ENCODE measurements at places on chromosomes 3 and 15.

DNA sequence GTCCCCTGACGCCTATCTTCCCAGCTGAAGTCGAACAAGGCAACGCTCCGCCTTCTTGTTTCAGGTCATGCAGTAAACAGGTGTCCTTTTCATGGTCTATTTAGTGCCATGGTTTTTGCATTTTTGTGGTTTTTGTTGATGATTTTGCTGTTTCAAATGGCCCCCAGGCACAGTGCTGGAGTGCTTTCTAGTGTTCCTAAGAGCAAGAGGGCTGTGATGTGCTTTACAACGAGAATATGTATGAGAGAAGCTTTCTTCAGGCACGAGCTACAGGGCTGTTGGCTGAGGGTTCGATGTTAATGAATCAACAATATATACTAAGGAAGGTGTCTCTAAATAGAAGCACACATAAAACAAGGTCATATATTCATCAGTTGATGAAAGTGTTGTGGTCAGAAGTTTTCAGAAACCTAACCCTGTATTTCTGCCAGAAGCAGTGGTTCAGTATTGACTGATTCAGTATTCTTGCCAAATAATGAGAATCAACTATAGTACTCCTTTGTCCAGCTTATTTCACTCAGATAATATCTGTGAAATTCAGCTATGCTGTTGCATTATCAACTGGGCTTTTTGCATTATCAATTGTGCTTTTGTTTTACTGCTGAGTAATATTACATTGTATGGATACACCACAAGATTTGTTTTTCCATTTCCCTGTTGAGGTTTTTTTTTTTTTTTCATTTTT lies 18.5 kb downstream of the LIMD1 start:
- DNase-seq: no peak

GRCh38 chr3:168094580-168094876 lies 1.2 kb downstream of the GOLIM4 start:
- no peak for DNase-seq

DNA sequence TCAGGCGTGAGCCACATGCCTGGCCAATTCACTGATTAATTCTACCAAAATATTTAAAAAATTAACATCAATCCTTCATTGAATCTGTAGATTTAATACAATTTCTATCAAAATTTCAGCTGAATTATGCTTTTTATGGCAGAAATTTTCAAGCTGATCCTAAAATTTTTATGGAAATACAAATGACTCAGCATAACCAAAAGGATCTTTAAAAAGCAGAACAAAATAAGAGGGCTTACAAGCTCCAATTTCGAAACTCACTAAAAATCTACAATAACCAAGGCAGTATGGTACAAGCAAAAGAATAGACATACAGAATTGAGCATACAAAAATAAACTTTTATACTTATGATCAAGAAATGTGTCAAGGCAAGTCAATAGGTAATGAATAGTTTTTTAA lies 180.4 kb upstream of the CTNNB1 start:
- DNase-seq: no peak

DNA sequence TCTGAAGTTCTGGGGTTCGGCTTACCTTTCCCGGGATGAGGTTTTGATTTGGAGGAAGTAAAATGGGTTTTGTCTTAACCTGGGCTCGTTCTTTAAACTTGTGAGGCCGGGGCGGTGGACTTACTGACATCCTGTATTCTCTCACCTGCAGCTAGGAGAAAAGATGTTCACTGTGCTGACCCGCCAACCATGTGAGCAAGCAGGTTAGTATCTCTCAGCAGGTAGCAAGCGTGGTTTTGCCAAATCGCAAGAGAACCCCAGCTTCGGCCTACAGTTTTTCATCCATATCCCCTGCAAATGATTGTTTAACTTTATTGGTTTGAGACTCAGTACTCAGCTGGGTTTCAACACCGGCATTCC lies 891 bp downstream of the ENTPD3 start:
- no peak for DNase-seq

- DNase-seq: no peak
Observed at GRCh38 chr15:81308260-81308659, 15.7 kb downstream of the STARD5 start.

DNA sequence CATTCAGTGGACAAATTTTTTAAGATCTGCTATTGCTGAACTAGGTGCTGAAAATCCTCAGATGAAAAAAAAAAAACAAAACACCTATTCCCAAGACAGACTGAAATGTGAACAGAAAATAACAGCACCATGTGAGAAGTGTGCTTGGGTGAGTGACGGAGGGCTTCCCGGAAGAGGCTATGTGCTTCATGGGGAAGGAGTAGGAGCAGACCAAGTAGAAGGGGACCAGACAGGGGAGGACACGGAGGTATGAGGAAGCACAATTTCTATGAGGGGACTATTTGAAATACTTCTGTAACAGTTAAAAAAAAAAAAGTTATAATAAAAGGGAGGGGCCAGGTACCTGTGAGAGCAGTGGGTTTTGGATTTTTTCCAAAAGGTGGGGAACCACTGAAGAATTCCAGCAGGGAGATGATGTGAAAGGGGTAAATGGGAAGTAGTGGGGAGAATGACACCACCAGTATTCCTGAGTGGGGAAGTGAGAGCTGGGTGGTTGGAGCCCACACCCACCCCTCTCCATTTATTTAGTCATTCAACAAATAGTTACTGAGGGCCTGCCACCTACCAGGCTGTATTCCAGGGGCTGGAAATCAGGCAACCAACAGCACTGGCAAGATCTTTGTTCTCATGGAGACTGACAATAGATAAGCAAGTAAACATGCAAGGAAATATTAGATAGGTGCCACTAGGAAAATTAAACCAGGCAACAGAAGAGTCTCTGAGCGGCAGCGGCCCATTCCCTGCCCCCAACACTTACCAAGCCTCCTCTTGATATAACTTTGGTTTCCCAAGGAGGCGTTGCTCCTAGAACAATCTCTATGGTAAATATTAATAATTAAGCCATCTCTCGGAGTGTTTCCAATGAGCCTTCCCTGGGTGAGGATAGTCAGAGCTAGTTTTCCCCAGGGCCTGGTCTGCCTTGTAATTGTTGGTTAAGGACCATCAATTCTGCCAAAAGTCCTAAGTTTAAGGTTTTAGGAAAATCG lies 3.8 kb upstream of the USP3 start:
- DNase-seq: no peak

- peak; percentile 90 for DNase-seq
Observed at GRCh38 chr15:33068007-33068481, 126.5 kb downstream of the FMN1 start.

DNA sequence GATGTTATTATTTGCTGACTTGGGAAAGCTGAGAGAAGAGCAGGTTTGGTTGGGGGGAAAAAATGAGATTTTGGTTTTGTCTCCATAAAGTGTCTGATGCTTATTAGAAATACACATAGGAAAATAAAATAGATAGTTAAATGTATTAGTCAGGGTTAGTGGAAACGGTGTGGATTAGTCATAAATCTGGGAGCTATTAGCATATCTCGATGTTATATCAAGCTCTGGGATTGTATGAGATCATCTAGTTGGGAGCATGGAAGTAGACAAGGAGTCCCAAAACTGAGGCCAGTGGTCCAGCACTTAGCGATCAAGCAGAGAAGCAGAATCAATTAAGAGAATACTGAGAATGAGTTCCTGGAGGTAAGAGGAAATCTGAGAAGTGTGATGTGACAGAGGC lies 845.5 kb downstream of the ROBO2 start:
- DNase-seq: no peak

- peak; percentile 44 for DNase-seq
Observed at GRCh38 chr15:41115652-41116115, 396 bp downstream of the INO80 start.

DNA sequence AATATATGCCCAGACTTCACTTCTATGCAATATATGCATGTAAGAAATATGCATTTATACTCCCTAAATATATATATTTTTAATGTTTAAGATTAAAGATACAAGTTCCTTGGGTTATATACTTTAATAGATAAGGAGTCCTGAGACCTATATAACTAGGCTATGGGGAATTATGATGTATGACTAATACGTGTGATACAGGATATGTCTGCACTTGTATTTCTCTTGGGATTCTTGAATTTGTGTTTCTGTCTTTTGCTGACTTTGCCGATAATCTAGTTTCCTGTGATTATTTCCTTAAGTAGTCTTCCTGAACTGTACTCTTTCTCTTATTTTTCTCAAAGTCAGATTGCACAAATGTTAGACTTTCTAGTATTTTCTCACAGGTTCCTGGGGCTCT lies 109.6 kb downstream of the PIK3CB start:
- no peak for DNase-seq

DNA sequence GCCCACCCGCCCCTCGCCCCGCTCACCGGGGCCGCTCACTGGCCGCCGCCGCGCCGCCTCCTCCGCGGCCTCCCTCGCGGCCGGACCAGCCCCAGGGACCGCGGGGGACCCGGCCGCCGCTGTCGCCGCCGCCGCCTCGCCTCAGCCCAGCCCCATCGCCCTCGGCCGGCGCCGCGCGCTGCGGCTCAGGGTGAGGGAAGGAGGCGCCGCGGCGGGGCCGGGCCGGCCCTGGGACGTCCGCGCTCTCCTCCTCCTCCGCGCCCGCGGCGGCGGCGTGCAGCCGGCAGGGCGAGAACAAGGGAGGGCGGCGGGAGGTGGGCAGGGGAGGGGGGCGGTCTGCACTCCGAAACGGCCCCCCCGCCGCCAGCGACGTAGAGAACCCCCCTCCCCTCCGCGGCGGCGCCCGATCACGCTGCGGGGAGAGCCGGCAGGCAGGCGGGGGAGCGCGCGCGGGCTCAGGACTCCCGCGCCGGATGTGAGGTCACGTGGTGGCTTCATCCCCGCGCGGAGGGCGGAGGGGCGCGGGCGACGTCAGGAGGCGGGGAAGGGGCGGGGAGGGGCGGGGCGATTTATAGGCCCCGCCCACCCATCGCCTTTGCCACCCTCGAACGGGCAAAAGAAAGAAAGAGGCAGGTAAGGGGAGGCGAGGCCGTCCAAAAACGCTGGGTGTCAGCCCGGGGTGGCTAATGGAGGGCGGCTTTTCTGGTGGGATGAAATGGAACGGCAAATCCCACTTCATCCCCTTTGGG lies at the start of gene ATP13A3:
ATP13A3 (minus strand) TSS at position 463 of the 749 bp plus-strand sequence. CDS start 24,812 bp downstream, outside the sequence.
- peak; percentile 88 for DNase-seq

- no peak for DNase-seq
Observed at GRCh38 chr3:66259566-66260255, 38.9 kb downstream of the SLC25A26 start.

Data from LoVo (cell line).